ENCODE measurements at places on chromosomes 2 and 18. TPM values are rescaled to one million over a fixed set of nuclear protein-coding genes. Genes with fewer than 3 reads are reported as not detected.
A peak's percentile ranks its signal among the peaks of the same experiment; 100 is the strongest.

SERPINB13 gene
- not detected for total RNA-seq

SLC5A7 gene
- not detected for total RNA-seq

ATP6V1B1 gene
- total RNA-seq = not detected

NEU4 gene
- total RNA-seq = not detected

REG1B gene
- not detected for total RNA-seq

GRCh38 chr2:16064745-16065144 lies 124.4 kb downstream of the MYCN start:
- DNase-seq = no peak

- DNase-seq = no peak
Measured at GRCh38 chr2:144402251-144402650, 117.7 kb downstream of the ZEB2 start.

DNA sequence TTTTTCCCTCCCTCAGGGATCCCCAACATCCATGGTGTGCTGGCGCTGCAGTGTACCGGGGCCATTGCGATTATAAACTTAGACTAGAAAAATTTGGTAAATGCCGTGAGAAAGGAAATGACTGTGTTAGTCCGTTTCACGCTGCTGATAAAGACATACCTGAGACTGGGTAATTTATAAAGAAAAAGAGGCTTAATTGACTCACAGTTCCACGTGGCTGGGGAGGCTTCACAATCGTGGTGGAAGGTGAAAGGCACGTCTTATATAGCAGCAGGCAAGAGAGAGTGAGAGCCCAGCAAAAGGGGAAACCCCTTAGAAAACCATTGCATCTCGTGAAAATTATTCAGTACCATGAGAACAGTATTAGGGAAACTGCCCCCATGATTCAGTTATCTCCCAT lies 44.3 kb downstream of the NTSR2 start:
- no peak for DNase-seq

GRCh38 chr18:10057894-10058791 lies 144.3 kb downstream of the VAPA start:
- DNase-seq = no peak

DNA sequence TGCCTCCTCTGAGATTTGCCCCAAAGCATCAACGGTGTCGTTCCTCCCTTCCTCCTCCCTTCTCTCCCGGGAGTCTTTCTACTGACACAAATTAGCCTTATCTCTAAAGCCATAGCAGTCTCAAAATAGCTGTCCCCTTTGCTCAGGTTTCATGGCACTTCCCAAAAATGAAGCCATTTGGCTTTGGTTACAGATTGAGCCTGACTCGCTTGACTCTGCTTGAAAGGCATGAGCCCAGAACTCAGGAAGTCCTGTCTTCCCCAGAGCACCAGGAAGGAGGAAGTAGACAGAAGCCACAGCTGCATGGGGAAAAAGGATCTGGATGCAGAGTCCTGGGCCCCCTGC lies 234.4 kb upstream of the RGPD4 start:
- no peak for DNase-seq

DNA sequence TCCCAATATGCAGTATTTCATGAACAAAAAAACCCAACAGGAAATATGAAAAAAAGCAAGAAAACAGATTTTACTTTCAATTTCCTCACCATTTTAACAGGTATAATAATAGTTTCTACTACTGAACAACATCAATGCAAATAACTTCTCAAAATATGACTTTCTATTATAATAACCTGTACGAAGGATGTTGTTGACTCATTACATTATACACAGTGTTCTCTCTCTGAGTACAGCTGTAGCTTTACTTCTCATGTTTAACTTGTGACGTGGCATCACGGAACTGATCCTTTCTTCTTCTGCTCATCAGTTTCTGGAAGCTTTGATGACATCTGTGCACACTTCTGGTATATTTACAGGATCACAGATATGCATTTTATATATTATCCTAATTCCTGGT lies 40.0 kb downstream of the FAM228A start:
- no peak for DNase-seq

DNA sequence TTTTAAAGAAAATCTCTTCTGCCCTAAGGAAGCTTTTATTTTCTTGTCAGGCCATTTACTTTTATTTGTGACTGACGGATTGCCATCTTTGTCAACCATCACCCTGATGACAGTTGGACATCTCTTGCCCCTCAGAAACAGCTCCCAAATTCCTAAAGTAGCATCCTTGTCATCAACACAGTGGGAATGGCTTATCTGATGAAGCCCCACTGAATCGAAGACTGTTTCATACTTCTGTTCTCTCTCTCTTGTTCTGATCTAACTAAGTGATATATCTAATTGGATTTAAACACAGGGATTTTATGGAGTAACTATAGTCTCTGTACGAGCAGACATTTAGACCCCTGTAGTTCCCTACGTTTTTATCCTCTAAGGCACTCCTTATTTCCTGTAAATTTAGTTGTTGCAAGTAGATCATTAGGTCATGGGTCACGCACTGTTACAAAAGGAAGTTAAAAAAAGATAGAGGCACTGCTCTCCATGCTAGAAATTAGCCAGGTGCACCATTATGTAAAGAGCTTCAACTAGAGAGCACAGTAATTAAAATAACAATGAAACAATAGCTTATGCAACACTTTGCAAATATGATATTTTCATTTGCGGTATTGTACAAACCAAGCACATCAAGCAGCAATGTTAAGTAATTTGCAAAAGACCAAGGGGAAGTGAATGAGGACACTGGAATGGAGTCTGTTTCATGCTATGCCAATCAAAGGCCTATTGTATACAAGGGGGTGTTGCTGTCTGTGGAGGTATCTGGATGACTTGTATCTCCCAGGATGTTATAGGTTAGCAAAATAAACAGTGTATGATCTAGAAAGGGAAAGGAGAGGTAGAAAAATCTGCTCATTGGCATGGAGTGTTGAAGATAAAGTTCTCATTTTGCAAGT lies 284.7 kb downstream of the LRRTM1 start:
- DNase-seq = no peak

- DNase-seq = no peak
Measured at GRCh38 chr2:165762723-165763122, 31.3 kb downstream of the GALNT3 start.

GRCh38 chr2:186887107-186888090 lies 38.4 kb upstream of the ZSWIM2 start:
- DNase-seq = no peak

DNA sequence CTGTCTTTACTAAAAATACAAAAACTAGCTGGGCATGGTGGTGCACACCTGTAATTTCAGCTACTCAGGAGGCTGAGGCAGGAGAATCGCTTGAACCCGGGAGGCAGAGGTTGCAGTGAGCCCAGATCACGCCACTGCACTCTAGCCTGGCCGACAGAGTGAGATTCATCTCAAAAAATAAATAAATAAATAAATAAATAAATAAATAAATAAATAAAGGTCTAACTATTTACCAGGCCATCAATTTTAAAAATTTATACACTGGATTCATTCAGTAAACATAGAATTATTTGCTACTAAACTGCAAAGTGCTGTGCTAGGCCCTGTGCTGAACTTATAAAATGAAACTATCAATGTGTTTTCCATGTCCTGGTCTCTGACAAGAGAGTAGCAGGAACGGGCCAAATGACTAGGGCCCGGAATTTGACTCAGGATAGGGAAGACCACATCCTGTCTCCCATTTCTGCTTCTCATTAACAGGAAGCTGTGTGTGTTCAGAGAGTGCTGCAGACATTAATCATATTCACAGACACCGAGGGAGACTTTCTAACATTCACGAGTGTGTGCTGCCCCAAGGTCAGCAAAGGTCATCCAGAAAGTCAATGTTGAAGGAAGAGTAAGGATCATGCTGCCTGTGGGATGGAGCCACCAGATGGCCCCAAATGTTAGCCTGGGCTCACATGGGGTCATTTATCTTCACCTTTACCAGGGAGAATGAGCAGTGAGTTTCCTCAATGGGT lies 95.8 kb downstream of the SPP2 start:
- DNase-seq = no peak

- DNase-seq = no peak
Measured at GRCh38 chr2:32977228-32977758, 30.5 kb downstream of the LTBP1 start.

DNA sequence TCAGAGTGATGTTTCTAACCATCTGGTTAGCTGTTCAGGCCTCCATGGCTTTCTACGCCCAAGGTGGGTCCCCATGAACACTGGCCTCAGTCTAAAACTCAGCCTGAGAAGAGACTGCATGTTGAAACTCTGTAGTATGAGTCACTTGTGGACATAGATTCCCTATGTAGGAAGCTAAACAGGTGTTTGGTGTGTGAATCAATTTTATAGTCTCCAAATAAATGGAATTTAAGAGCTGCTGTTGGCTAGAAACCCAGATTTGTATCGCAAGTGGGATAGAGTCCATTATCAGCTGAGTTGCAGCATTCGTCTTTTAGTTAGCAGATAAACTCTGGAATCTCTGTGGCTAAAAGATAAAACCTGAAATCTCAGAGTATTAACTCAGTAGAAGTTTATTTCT lies 131.4 kb downstream of the KCNS3 start:
- no peak for DNase-seq

GRCh38 chr2:208064220-208064961 lies 39.1 kb upstream of the PLEKHM3 start:
- no peak for DNase-seq

DNA sequence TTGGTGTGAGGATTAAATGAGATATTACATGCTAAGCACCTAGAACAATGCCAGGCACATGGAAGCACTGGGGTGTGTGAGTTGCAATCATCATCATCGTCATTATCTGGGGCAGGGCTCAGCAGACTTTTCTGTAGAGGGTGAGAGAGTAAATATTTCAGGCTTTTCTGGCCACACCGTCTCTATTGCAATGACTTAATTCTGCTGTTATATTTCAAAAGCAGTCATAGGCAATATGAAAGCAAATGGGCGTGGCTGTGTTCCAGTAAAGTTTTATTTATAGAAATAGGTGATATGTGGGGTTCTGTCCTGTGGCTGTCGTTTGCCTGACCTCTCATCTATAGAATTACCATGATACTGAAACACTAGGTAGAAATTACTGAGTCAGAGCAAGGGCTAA lies 60.6 kb downstream of the IL1R2 start:
- DNase-seq = no peak

- peak; percentile 5 for DNase-seq
Measured at GRCh38 chr18:45621061-45621511, 5.8 kb downstream of the SLC14A2 start.

DNA sequence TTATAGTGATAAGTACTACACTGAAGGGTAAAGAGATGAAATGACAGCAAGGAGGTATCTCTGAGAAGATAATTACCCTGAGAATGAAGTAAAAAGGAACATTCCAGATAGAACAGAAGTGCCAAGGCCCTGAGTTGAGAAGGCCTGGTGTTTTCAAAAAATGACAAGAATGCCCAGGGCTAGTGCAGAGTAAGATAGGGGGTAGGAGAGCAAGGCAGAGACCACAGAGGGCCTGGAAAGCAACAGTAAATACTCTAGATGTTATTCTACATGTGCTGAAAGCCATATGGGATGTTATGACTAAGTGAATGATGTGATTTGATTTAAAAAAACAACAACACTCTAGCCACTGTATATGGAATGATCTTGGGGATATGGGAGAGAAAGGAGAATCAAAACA lies 52.3 kb downstream of the BAZ2B start:
- no peak for DNase-seq

DNA sequence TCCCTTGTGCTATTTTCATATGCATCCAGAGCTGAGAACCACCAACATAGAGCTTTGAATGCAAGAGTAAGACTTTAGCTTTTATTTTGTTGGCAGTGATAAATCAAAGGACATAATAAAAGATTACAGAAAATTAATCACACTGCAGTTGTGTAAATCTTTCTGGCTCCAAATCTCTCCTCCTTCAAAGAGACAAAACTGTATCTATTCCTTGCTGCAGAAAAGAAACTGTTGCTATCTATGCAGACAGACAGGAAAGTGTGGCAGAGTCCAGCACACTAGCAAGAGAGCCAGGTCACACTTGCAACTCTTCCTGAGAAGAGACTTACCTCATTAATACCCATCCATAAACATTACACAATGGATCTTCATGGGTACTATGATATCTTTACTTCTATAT lies 57.5 kb downstream of the DTNB start:
- DNase-seq = no peak
